ENCODE measurements at places on chromosomes 5 and 9.

- no peak for DNase-seq
Measured at GRCh38 chr9:84521208-84521607, 148.3 kb upstream of the NTRK2 start.

GRCh38 chr9:109401169-109401989 is 80.5 kb upstream of the EPB41L4B start:
- DNase-seq, result no peak

DNA sequence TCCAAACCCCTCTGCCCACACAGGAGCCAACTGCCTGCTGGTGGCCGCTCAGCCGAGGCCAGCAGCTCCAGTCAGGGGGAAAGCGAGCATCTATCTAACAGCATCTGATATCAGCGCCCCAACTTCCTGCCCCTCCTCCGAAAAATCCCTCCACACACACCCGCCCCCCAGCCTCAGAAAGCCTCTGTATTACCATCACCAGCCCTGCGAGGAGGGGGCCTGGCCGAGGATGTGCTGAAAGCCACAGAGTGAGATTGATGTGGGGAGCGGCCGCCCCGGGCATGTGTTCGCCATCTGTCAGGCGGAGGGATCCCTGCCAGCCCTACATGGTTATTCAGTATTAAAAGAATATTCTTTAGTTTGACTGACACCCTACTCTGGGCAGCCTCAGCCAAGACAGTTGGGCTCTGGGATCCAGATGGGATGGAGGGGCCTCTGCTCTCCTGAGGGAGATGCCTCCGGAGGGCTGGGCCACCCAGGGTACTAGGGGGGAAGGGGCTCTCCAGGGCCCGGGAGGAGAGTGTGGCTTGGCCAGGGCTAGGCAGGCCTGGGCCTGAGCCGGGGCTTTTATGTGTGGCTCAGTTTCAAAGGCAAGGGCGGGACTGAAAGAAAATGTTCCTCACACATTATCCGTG is 98.0 kb downstream of the HSD17B3 start:
- DNase-seq, result no peak

DNA sequence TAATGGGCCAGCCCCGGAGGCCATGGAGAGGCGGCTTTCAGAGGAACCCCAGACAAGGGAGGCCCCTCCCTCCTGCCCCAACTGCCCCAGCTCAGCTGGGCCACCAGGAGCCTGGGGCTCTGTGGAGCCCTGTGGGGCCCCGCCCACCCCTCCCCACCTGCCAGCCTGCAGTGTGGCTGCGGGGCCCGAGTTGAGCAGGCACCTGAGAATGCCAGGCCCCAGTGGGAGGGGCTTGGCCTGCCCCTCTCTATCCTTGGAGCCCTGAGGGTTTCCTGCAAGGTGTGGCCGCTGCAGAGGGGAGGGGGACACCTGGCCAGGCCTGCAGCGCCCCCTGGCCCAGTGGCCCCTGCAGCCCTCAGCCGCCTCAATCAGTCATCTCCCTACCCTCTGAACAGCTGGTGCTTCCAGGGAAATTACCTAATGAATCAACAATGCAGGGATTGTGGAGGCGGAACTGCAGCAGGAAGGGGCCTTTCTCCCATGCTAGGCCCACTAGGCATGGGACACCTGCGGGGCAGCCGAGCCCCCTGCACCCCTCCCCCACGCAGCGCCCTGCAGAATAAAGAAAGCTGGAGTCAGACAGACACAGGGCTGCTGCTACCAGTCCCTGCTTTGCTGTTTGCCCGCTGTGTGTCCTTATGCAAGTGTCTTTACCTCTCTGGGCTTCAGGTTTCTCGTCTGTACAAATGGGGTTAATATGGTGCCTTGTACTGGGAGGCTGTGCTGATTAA is 48.0 kb downstream of the LMX1B start:
- no peak for DNase-seq

- peak; percentile 28 for DNase-seq
Measured at GRCh38 chr9:126317513-126317912, 9.1 kb upstream of the MVB12B start.

DNA sequence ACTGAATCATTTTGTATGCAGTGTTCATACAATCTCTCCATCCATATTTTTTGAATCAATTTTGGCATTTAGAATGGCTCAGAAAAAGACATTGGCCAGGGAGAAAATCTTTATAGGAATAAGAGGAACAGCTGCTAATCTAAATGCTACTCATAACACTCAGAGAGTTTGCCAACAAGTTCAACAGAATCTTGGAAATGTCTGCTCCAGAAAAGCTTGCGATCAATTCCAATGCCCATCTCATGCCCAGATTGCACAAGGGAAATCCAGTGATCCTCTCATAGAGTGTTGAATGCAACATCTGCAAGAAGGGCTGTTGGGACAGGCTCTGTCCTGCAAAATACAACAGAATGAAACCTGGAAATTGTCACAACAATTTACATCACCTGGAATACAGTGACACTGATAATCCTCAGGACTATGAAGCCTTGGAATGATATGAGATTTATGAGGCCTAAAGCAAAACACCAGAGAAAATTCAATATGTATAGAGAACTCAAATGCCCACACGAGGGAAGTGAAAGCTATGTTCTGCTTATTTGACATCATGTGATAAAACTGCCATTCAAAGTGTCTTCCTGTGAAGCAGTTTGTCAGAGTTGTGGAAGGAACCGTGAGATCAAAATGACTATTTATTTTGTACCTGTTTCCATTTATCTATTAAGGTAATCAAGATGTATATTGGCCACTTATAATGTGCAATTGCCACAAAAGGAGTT is 190.1 kb downstream of the PARP8 start:
- DNase-seq, result no peak

DNA sequence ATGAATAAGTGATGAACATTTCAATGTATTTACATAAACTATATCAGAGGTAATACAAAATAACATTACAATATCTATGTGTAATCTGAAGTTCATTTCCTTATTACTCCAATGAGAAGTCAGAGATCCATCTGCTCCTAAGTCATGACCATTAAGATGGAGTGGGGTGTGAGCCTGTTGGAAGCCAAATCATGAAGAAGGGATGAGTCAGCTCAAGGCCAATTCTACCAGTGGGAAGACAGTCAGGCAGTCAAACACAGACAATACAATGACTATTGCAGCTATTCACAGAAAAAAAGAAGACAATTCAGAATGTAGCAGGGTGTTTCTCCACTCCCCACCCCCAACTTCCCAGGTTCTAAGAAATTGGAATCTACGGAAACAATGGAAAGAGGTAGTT is 155.0 kb downstream of the NFIB start:
- DNase-seq, result no peak

All from activated T-cell treated with anti-CD3 and anti-CD28 coated beads for 4 hours (primary cell).